NCI-H2081 (cell line): ENCODE measurements at places on chromosomes 5 and 9.

DNA sequence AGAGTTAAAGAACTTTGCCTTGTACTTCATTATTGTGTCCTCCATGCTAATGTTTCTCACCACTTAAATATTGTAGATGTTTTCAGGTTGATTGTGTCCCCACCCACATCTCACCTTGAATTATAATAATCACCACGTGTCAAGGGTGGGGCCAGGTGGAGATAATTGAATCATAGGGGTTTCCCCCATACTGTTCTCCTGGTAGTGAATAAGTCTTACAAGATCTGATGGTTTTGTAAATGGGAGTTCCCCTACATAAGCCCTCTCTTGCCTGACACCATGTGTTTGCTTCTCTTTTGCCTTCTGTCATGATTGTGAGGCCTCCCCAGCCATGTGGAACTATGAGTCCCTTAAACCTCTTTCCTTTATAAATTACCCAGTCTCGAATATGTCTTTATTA lies 248.3 kb downstream of the FBXL7 start:
- DNase-seq: no peak

- DNase-seq: no peak
Observed at GRCh38 chr5:11164531-11165294, 403.7 kb upstream of the DAP start.

DNA sequence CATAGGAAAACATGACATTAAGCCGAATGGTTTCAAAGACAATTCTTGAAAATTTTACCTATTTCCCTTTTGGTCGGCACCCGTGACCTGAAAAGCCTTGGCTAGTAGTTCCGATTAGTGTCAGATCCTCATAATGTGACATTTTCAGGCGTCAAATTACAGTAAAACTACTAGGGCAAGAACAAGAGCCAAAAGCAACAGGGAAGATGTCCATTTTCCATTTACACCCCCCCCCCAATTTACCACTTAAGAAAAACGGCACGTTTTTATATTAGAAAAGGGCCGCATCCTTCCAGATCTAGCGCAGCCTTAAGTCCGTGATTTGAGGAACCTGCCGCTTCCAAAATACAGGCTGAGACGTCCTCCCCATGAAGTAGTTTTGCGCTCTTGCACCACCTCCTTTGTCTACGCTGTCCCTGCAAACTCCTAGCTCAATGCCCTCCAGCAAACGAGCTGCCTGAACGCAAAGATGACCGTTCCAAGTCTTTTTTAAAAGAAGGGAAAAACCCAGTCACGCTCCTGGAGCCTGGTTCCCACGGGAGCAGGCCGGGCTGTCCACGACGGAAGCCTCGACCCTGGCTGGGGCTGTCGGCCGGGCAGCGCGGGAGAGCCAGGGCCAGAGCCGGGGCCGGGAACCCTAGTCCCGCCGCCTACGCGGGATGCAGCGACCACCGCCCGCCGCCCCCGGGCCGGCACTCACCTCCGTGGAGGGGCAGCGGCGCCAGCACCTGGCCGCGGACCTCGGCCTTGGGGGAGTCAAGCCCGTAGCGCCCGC lies 616 bp downstream of the RNF130 start:
- DNase-seq: no peak

GRCh38 chr5:175501759-175502158 lies 23.4 kb downstream of the SFXN1 start:
- DNase-seq: no peak

DNA sequence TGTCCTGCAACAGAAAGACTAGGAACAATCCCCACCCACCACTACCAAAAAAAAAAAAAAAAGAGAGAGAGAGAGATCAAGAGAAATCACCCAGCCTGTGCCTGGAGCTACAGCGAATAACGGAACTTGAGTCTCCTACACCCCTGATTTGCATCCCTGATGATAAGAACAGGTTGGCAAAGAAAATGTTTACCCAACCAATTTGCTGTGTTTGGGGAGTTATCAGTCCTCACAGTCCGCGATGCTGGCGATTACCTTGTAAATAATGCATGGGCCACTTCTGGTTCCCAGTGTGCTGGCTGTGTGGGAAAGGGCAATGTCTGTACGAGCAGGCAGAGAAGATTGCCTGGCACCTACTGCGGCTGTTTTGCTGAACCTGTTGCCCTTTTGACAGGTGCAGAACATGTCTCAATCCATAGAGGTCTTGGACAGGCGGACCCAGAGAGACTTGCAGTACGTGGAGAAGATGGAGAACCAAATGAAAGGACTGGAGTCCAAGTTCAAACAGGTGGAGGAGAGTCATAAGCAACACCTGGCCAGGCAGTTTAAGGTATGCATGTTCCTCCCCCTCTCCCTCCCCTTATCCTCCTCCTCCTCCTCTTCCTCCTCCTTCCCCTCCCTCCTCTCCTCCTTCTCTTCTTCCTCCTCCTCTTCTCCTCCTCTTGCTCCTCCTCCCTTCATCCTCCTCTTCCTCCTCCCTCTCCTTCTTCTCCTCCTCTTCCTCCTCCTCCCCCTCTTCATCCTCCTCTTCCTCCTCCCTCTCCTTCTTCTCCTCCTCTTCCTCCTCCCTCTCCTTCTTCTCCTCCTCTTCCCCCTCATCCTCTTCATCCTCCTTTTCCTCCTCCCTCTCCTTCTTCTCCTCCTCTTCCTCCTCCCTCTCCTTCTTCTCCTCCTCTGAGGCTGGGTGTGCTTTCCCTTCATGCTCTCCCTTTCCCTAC lies 8.3 kb downstream of the OLFM1 start:
- DNase-seq: no peak

DNA sequence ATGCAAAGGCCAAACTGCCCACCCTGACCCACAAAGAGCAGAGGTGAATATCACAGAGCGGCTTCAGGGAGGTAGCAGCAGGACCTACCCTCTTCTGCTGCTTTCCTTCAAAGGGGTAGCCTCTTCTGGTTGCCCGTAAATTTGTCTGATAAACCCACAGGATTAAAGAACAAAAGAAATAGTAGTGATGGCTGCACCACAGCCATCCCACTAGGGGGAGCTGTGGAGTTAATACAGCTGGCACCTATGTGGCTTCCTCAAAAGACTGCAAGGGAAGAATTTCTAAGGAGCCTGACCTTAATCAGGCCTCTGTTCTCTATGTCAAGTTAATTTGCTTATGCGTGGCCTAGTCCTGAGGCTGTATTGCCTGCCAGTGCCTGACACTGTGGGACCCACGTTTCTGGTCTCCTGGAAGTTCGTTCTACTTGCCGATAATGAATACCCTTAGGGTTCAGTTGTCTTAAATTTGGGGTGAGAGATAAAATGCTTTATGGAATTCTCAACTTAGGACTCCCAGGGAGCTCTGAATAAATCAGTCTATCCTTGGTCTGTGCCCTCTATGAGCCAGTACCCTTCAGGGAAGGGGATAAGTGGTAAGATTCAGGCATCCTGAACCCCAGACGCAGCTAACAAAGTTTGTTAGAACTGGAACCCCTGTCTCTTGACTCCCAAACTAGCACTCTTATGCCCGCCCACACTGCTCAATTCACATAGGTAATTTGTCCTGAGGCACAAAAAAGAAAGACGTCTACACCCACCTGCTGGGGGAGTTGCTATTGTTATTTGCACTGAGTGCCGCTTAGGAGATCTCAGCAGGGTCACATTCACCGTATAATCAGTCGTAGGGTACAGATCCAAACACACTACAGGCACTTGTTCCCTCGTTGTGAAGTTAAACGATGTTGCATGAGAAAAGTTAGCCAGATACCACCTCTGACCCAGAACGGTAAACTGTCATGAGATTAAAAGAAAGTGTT lies 77.1 kb downstream of the SUSD1 start:
- DNase-seq: peak; percentile 72
